ENCODE measurements at places on chromosomes 2 and 18.

GRCh38 chr18:34911661-34912384 is 129.4 kb upstream of the MAPRE2 start:
- DNase-seq: no peak

DNA sequence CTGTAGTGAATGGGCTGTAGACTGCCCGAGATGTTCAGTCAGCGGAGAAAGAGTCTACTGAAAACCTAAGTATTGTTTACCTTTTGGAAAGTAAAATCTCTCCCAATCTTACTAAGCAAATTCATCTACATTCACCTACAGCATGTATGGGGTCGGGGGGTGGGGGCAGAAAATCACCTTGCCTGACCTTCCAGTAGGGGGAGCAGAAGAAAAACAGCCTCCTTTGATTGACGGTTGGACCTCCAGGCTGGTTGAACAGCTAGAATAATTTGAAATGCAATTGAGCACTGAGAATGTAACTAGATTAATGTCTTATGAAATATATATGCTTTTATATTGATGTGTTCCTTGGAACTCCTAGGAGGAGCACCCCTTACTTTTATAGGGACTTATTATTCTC is 10.0 kb downstream of the LRATD1 start:
- no peak for DNase-seq

GRCh38 chr2:96950381-96951124 is 35.8 kb downstream of the FAM178B start:
- DNase-seq: no peak

GRCh38 chr2:165203689-165204559 is at the start of gene SCN3A:
Gene SCN3A, minus strand, starts transcription at chr2:165204050. Its CDS starts 27,656 bp downstream, at chr2:165176394.
- DNase-seq: no peak

DNA sequence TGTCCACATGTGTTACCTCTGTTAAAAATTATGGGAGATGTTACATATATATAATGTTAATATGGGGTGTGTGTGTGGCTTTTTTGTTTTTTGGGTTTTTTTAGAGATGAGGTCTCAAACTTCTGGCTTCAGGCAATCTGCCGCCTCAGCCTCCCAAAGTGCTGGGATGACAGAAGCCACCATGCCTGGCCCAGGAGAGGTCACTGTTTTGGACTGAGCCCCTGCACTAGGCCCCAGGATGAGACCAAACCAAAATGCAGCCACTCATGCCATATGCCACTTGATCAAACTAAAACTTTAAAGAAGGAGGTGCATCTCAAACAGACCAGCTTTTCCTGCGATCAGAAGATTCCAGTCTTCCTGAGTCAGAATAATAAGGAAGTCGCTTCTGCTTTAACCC is 2.5 kb downstream of the ADI1 start:
- DNase-seq: no peak

DNA sequence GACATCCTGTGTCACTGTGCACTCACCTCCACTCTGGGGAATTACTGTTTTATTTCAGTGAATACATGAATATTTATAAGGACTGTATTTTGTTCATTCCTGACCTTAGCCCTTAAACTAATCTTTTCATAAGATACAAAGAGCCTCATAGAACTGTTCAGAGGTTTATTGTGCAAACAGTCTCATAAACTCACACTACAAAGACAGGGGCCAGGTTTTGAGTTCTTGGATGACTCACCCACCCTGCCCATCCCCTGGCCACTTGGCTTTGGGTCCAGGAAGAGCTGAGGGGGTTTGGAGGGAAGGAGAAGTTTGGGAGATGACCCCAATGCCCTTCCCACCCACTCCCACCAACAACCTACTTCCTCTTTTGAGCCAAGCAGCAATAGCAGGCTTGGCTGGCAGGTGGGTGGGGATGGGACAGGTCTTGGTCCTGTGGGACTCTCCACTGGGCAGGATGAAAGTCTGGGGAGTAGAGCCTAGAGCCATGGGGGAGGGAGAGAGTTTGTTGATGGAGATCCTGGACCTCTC is 43.1 kb upstream of the IL1R2 start:
- no peak for DNase-seq

GRCh38 chr2:240672076-240672700 is 10.5 kb downstream of the AQP12B start:
- no peak for DNase-seq

GRCh38 chr2:173652767-173653431 is 298.2 kb downstream of the CDCA7 start:
- DNase-seq: no peak

DNA sequence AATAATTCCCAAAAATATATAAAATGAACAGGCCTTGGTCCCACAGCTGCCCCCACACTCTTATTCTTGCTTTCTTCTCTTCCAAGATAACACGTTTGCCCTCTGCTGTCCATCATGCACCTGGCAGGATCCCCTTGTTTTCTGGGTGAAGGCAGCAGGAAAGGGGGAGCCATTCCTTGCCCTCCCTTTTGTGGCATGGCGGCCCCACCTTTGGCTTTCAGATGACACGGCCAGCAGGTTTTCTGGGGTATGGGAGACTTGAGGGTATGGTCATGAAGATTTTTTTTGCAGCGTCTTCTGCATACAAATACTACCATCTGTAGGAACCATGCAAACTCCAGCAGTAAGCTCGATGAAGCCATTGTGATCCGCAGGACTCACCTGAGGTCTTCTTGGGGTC is 118.8 kb downstream of the MAPK4 start:
- DNase-seq: no peak

GRCh38 chr2:121771976-121772742 is 16.7 kb downstream of the TSN start:
- DNase-seq: no peak

DNA sequence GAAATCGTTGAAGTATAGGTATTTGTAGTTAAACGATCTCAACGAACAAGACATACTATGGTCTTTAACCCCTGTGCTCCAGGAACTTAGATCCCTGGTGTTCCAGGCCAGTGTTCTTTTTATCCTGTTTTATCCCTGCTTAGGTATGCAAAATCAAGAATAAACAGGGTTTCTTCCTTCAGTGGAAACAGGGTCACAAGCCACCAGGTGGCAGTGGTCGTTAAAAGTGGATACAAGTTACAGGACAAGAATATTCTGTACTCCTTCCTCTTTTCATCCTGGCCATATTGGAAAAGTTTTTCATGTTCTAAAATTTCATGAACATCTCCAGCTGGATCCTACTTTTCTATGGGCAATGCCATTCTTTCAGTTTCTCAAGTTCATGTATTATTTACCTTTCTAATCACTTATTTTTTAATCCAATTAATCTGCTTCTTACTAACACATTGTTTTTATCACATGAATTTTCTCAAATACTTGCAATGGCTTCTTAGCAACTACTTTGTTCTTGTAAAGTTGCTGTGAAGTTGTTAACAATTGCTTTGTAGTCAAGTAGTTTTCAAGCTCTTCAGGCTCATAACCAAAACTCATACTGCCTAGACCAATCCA is 16.4 kb upstream of the HNMT start:
- no peak for DNase-seq

DNA sequence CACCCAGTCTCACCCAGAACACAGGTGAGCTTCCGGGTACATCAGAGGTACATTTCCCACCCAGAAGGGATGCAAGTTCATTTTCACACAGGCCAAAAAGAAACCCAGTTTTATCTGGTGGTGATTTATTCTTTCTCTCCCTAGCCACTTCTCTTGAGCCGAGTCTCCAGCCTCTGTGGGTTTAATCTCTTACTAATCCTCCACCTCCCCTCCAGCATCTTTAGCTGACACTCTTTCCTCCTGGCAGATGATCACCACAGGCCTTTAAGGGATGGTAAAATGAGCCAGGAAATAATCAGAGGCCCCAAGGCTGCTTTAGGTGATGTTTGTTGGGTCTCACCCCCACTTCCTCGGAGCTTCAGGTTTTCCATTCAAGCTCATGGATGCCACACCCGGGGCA is 145.7 kb upstream of the DLX2 start:
- no peak for DNase-seq

DNA sequence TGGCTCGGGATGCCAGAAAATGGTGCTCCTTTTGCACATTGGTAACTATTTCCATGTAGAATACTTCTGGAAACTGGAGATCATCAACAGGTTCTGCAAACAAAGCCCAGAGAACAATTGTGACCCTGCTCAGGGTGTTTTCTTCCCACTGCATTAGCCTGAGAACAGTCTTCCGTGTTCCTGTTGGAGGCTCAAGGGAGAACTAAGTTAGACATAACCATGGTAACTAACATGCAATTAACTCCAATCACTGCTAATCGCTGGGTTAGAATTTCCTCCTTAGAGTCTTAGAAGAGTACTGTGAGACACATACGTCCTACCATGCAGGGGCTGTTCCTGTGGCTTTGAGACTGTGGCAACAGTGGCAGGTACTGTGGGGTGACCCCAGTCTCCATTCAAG is 36.0 kb upstream of the PDIA6 start:
- DNase-seq: no peak

DNA sequence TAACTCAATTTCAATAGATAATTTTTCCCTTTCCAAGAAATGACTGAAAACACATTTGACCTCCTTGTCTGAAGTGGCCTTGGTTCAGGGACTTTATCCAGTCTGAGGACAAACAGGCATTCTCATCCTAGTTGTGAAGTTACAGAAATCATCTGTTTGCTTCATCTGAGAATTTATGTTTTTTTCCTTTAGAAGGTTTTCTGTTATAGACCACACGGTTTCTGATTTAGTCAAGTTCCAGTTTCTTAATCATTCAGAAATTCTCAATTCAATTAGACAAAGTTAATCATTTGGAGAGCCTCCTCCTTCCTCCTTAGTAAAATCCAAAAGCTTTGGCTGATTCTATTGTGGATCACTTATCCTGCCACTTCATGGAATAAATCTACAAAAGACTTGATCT is 60.9 kb downstream of the ICOS start:
- DNase-seq: no peak

GRCh38 chr2:161481619-161482018 is 65.5 kb downstream of the TBR1 start:
- no peak for DNase-seq

DNA sequence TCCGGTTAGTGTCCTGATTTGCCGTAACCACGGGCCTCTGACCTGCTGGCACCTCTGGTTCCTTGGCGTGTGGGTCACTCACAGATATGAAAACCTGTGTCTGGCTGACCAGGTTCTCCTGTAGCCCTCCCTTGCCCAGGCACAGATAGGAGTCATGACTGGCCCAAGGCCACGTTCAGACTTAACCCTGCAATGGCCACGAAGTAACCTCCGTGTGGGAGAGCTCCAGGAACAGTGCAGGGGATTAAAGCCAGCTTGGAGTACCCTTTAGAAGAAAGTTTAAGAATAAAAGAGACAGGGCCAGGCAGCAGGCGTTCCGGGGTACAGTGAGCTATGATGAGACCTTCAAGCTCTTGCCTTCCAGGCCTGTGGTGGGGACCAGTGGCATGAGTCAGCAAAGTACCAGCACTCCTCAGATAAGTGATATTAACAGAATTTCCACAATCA is 25.5 kb downstream of the CENPO start:
- DNase-seq: no peak

DNA sequence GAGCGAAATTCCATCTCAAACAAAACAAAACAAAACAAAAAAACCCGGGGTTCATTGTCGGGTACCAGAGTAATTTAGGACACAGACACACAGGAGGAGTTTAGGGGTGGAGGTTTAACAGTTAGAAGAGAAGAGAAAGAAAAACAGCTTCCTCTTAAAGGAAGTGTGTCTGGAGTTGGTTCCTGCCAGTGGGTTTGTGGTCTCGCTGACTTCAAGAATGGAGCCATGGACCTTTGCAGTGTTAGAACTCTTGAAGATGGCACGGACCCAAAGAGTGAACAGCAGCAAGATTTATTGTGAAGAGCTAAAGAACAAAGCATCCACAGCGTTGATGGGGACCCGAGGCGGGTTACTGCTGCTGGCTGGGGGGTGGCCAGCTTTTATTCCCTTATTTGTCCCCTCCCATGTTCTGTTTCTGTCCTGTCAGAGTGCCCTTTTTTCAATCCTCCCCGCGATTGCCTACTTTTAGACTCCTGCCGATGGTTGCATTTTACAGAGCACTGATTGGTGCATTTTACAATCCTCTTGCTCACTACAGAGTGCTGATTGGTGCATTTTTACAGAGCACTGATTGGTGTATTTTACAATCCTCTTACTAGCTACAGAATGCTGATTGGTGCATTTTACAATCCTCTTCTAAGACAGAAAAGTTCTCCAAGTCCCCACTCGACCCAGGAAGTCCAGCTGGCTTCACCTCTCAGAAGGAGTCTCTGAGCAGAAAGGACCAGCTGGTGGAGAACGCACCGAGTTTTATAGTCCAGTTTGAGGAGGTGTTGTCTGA is 28.7 kb upstream of the ATP8B1 start:
- no peak for DNase-seq

DNA sequence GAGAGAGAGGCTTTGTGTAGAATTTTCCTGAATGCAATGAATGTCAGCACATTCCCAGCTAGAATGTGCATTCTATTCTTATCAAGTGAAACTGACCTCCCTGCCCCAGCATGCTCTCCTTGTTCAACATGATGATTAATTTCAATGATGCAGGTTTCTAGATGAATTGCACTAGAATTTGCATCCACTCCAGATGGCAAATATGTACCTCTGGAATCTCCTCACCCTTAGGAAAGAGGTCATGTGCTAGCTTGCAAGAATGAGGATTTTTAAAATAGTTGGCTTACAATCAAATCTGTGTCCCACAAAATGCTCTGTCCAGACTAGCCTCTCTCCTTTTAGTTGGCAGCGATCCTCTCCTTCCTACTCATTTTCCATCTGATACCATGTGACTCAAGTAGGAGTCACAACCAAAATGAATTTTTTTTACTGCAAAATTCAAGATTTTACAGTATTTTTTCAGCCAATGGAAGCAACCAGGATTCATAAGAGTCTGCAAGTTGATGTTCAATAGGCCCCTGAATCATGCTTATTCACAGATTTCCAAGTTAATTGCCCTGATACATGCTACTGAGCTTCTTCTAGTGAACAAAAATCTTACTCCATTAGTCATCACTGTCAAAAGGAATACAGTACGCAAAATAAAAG is 21.0 kb upstream of the STAT4 start:
- no peak for DNase-seq

GRCh38 chr2:165443511-165443910 is 26.0 kb upstream of the CSRNP3 start:
- DNase-seq: no peak

- DNase-seq: no peak
Observed at GRCh38 chr18:33424266-33424946, 16.1 kb downstream of the CCDC178 start.

GRCh38 chr2:128306931-128307460 is 11.7 kb downstream of the HS6ST1 start:
- DNase-seq: no peak

GRCh38 chr2:217505303-217505702 is 497.5 kb downstream of the TNS1 start:
- no peak for DNase-seq

GRCh38 chr2:78977661-78978145 is 47.8 kb upstream of the REG3G start:
- DNase-seq: no peak

All from activated gamma-delta T cell treated with Interleukin-2 at 50 U/mL for 16 hours (primary cell).